ENCODE measurements at places on chromosomes 7 and 10.

DNA sequence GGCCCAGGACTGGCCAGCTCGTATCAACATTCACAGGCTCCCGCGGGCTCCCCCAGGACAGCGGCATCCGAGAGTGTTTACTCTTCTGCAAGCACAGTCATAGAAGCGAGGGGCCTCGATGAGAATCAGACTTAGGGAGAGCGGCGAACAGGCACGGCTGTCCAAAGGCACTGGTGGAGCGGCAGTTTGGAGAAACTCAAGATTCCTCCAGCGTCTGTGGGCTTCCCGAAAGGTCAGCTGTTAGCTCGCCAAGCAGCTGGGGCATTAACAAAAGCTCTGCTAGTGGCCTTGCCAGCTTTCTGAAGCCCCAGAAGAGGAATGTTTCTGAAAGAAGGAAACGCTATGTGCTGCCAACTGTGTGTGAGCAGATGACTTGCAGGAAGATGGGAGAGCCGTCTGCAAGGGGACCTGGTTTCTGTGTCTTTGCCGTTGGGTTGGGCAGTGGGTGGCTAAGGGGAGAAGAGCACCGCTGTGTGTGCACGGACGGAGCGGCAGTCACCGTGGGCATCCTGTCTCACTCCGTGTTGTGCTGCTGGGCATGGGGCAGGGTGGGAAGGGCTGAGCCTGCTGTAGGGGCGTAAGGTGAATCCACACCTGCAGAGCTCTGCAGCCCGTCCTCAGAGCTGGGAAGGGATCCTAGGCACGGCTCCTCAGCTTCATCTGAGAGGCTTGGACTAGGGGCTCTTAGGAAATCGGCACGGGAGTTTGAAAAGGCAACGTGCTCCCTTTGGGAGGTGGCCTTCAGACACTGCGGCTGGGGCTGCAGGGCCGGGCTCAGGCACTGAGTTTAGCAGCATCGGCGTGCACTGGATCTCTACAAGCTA lies 42.1 kb downstream of the AMZ1 start:
- no peak for DNase-seq

- no peak for DNase-seq
Observed at GRCh38 chr10:60266513-60266912, 123.2 kb downstream of the ANK3 start.

- DNase-seq = no peak
Observed at GRCh38 chr7:69982197-69982596, 383.9 kb downstream of the AUTS2 start.

DNA sequence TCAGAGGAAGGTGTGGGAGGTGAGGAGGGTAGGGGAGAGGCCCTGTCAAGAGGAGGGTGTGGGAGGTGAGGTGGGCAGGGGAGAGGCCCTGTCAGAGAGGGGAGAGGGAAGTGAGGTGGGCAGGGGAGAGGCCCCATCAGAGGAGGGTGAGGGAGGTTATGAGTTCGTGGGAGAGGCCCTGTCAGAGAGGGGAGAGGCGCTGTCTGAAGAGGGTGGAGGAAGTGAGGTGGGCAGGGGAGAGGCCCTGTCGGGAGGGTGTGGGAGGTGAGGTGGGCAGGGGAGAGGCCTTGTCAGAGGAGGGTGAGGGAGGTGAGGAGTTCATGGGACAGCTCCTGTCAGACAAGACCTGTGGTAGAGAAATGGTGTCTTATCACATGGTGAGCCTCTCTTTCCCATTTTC lies 74.4 kb downstream of the INPP5A start:
- no peak for DNase-seq

DNA sequence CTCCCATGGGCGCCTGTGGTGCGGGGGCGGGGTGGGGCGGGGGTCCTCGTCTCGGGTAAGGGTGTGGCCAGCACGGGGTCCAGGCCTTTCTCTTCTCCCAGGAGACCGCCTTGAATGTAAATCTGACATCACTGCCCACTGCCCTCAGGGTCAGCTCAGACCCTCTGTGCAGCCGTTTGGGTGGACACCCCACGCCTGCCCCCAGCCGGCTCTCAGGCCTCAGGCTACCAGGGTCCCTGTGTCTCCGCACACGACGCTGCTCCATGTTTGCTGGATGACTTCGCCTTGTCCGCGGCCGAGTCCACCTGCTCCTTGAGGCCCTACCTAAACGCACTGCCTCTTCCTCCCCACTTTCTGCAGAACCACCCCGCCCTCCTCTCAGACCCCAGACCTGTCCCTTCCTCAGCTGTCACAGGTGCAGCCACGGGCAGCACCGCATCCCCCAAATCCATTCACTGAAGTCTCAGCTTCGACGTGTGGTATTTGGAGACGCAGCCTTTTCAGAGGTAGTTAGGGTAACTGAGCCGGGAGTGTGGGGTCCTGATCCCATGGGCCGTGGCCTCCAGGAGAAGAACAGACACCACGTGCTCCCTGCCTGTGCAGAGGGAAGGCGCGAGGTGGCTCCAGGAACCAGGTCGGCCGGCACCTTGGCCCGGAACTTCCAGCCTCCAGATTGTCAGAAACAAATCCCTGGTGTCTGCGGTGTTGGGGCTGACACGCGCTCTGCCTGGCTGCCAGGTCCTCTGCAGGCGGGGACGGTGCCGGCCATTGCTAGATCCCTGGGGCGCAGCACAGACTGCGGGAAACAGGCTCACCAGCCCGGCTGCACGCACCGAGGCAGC lies 97.4 kb upstream of the DIP2C start:
- DNase-seq = no peak

GRCh38 chr7:130181263-130181605 lies 24.0 kb downstream of the TMEM209 start:
- no peak for DNase-seq

GRCh38 chr10:112956631-112957350 lies 6.7 kb downstream of the TCF7L2 start:
- DNase-seq = no peak
